Urothelium cell line (cell line): ENCODE measurements at places on chromosomes 6 and 20.

GRCh38 chr6:12963567-12963966, 247.0 kb downstream of the PHACTR1 start:
- DNase-seq: no peak

GRCh38 chr20:18092890-18093289, 35.2 kb upstream of the OVOL2 start:
- no peak for DNase-seq

- no peak for DNase-seq
These were observed 60.0 kb upstream of the PIM1 start for GRCh38 chr6:37109714-37110499.

GRCh38 chr6:24867104-24867703, 68.5 kb upstream of the ARMH2 start:
- no peak for DNase-seq

- DNase-seq: no peak
These were observed 57.8 kb downstream of the IL22RA2 start for GRCh38 chr6:137115658-137116057.

DNA sequence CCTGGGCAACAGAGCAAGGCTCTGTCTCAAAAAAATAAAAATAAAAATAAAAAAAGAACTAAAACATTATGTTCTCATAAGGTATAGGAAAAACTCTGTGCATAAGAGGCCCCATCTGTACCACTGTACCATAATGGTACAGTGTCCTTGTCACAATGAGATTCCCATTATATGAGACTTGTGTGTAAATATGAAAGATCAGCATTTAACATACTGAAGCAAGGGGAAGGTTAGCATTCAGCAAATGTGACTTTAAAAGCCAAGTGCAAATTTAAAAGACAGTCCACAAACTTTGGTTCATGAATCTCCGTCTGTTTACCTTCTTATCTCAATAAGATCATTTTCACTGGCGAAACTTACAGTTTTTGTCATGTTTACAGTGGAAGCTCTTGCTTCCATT, 16.2 kb downstream of the DSP start:
- no peak for DNase-seq

DNA sequence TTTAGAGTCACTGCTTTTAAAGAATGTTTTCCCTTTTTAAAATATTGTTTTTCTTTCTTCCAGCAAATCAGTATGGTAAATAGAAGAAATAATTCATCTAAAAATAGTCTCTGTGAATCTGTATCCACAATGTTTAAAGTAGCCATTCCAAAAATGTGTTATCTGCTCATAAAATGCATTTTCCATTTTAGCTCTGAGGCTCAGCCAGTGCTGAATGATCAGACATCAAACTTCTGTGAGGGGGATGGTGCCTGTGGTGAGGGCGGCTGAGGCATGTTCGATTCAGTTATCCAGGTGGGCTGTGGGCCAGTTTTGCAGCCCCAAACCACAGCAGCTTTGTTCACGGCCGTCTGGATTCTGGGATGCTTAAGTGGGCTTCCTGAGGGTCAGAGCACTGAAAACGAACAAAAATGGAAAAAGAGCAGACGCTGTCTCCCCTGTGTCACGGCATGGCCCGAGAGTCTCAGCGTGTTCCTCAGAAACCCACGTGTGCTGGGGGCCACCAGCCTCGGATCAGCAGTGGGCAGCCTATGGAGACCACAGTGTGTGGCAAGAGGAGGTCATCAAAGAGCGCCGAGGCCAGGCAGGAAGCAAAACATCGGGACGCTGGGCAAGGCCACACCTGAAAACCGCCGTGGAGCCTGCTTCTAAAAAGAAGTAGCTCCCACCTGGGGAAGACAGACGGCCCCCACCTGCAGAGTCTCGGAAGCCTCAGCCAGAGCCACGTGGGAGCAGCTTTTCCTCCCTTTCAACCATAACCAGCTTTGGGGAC, 134.9 kb upstream of the THBS2 start:
- no peak for DNase-seq

GRCh38 chr6:26329763-26330511, 35.1 kb upstream of the BTN3A2 start:
- no peak for DNase-seq

DNA sequence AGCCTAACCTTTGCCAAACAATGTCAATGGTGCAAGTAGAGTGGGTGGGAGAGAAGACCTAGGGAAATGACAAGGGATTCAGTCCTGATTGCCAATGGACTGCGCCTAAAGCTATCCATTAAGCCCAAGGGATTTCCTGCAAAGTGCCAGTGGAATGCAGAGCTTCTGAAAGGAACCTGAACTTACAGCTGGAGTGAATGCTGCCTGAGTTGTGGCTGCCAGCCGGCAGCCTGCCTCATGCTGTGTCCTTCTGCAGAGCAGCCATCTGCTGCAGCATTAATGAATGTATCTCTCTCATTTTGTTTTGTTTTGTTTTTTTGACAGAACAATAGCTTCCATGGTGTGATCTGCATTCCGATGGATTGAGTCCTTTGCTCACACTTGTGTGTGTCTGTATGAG, 44.7 kb downstream of the SLC35F1 start:
- no peak for DNase-seq

GRCh38 chr6:53495506-53496499, 49.1 kb downstream of the GCLC start:
- DNase-seq: no peak

GRCh38 chr20:62551407-62552323, 75.9 kb upstream of the GATA5 start:
- DNase-seq: peak; percentile 60

DNA sequence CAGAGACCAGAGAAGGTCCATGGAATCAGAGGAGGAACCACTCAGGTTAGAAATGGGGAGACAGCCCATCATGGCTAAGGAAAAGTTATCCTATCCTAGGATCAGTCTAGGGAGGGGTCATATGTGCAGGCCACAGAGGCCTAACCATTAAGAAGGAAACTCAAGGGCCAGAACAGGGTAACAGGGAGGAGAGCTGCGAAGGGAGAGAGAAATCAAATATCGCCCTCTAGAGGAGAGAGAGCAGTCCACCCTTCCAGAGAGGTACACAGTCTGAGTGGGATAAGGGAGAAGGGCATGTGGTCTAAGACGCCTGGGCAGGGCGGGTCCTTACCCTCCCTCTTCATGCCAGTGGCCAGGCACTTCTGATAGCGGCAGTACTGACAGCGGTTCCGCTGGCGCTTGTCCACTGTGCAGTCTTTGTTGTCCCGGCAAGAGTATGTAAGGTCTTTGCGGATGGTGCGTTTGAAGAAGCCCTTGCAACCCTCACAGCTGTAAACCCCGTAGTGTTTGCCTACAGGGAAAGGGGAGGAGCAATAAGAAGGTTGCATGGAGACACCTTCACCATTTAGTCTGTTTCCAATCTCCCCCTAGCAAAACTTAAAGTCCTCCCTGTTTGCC, 2.9 kb downstream of the RXRB start:
- DNase-seq: peak; percentile 71

DNA sequence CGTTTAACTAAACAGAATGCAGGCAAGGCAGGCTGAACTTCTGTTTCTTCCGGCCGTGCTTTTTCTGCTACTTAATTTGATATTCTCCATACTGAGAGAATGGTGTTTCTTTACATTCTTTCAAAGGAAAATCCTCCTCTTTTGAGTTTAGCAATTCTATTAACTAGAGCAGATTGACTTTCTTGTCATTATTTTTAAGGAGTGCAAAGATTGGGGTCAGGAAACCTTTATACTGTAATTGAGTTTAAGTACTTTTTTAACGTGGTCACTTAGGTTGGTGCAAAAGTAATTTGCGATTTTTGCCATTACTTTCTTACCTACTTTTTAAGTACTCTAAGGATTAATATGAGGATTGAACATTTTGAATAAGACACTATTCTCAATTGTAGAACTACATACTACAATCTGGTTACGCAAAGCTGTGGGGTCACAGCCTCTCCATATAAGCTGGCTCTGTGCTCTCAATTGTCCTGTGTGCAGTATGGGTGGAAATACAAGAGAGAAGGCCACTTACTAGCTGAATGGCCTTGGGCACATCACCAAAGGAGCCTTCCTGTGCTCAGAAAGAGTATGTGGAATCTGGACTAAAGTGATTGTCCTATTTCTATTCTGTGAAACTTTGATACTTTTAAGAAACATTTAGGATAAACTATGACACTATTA, 16.7 kb downstream of the HECA start:
- no peak for DNase-seq

DNA sequence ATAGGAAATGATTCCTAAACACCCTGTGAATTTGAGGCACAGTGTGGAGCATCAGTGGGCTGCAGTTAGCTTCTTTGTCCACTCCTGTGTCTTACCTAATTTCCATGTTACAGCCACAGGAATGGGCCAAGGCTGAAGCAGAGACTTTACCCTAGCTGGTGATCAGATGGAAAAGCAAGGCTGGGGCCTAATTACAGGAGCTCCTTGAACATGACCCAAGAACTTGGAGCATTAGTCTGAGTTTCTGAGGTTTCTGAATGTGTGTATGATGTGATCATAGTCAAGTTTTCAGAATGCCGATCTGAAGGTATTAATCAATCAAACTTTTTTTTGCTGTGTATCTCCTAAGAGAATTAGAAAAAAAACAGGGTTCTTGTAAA, 18.0 kb downstream of the HECA start:
- no peak for DNase-seq

GRCh38 chr6:45327956-45328522, at the start of gene RUNX2:
TSS of gene RUNX2 (plus strand) at chr6:45328330. CDS start at chr6:45328727, 397 bp downstream.
- peak; percentile 37 for DNase-seq

- peak; percentile 33 for DNase-seq
These were observed 278.0 kb downstream of the ESR1 start for GRCh38 chr6:152085451-152085921.

- DNase-seq: peak; percentile 62
These were observed 367 bp upstream of the PCIF1 start for GRCh38 chr20:45934046-45934585.

- no peak for DNase-seq
These were observed 159.9 kb upstream of the TOP1 start for GRCh38 chr20:40868551-40869217.

DNA sequence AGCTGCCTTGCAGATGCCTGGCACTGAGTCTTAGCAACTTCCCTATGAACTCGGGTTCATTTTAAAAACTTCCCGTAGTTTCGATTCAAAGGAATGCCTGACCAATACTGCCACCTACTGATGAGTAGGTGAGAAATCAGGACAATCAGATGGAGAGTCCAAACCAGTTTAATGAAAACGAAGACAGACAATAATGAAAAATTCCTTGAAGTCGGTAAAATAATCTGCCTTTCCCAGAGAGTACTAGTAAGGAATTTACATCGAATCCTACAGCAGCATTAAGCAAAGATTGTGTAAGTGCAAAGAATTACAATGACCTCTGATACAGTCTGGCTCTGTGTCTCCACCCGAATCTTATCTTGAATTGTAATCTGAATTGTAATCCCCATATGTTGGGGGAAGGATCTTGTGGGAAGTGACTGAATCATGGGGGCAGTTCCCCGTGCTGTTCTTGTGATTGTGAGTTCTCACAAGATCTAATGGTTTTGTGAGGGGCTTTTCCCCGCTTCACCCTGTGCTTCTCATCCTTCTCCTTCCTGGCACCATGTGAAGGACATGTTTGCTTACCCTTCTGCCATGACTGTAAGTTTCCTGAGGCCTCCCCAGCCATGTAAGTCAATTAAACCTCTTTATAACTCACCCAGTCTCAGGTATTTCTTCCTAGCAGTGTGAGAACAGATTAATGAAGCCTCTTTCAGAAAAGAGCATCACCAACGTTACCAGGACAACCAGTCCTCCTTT, 134.4 kb downstream of the ARHGAP18 start:
- DNase-seq: peak; percentile 59

GRCh38 chr6:160756021-160756420, 54.0 kb downstream of the PLG start:
- DNase-seq: no peak

GRCh38 chr6:324116-324728, 31.9 kb downstream of the DUSP22 start:
- DNase-seq: no peak

DNA sequence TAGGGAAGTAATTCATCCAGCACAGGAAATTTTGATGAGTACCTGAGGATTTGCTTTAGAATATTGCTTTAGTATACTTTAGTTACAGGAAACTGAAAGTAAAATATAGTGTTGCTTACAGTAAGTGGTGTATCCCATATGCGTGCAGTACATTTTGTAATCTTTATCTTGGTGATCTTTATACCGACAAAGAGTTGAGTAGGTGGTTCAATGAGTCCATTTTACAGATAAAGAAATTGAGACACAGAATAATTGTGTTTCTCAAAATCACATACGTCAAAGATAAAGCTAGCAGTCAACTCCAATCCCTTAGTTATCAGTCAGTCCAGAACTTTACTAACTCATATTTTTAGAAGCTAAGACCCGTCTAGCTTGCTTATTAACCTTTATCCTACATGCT, 65.8 kb upstream of the E2F3 start:
- no peak for DNase-seq

GRCh38 chr6:142756215-142756630, 188.8 kb downstream of the HIVEP2 start:
- peak; percentile 30 for DNase-seq

DNA sequence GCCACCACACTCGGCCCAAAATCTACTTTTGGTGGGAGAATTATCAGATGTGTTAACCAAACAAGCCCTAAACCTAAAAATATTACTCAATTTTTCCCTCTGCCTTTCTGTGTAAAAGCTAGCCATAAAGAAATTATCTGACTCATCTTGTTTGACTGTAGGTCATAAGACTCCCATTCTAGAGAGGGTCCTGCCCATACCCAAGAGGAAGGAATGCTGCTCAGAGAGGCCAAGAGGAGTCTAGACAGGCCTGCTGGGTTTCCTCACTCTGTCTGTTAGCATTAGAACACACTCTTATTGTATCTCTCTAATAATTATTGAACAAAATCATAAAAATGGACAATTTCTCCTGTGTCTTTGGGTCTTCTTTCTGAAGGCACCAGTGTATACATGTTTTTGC, 26.1 kb downstream of the C6orf141 start:
- no peak for DNase-seq

DNA sequence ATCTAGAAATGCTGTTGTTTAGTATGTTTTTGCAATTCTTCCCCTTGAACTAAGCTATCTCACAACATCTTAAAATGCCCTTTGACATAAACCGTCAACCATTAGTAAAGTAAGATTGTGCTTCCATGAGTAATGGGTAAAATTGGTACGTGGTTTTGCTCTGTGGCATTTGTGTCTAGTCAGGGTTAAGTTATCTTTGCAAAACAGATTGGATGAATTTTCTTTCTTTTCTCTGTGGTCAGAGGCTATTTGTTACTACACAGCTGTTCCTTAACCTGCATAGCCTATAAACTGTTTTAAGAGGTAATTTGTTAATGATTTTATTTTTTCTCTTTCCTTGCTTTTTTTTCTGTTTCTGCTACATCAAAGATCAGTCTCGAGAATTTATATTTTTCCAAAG, 75.4 kb downstream of the RPP40 start:
- no peak for DNase-seq

GRCh38 chr20:50969912-50970311, 11.3 kb downstream of the MOCS3 start:
- DNase-seq: no peak

- DNase-seq: no peak
These were observed 178.9 kb downstream of the DLL1 start for GRCh38 chr6:170111816-170112582.
